ENCODE measurements at places on chromosomes 6 and 20.

- no peak for DNase-seq
Measured at GRCh38 chr6:107894809-107895396, 63.1 kb downstream of the SEC63 start.

DNA sequence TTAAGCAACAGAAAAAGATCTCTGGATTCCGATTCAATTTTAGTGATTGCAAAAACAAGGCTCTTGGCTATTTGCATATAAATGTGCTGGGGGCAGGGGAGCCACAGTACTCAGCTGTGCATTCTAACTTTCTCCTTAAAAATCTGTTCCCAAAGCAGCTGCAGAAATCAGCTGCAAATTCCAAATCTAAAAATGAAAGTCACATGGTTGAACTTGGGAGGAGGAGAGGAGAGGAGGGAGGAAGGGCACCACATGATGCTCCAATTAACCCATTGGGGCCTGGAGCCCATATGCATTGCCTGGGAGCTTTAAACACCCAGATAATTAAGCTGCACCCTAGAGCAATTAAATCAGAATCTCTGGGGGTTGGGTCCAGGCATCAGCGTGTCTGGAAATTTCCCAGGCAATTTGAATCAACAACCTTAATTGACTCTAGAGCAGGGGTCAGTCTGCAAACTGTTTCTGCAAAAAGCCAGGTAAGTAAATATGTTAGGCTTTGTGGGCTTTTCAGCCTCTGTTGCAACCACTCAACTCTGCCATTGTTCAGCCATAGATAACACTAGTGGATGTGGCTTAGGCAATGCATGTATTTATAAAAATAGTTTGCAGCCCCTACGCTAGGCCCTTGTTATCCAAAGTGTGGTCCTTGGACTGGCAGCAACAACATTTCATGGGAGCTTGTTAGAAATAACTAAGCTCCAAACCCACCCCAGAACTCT lies 508.1 kb downstream of the KIF16B start:
- DNase-seq: no peak

GRCh38 chr6:154292855-154293519 lies 63.6 kb downstream of the IPCEF1 start:
- DNase-seq: no peak

GRCh38 chr6:168029459-168030217 lies 32.2 kb downstream of the KIF25 start:
- no peak for DNase-seq

GRCh38 chr6:136173519-136174507 lies 76.3 kb downstream of the MTFR2 start:
- peak; percentile 17 for DNase-seq

- DNase-seq: peak; percentile 51
Measured at GRCh38 chr6:87407561-87407900, 241 bp upstream of the CFAP206 start.

- peak; percentile 49 for DNase-seq
Measured at GRCh38 chr20:62795023-62795761, 1.1 kb upstream of the MRGBP start.

GRCh38 chr6:31209137-31209536 lies 38.7 kb upstream of the POU5F1 start:
- DNase-seq: no peak

DNA sequence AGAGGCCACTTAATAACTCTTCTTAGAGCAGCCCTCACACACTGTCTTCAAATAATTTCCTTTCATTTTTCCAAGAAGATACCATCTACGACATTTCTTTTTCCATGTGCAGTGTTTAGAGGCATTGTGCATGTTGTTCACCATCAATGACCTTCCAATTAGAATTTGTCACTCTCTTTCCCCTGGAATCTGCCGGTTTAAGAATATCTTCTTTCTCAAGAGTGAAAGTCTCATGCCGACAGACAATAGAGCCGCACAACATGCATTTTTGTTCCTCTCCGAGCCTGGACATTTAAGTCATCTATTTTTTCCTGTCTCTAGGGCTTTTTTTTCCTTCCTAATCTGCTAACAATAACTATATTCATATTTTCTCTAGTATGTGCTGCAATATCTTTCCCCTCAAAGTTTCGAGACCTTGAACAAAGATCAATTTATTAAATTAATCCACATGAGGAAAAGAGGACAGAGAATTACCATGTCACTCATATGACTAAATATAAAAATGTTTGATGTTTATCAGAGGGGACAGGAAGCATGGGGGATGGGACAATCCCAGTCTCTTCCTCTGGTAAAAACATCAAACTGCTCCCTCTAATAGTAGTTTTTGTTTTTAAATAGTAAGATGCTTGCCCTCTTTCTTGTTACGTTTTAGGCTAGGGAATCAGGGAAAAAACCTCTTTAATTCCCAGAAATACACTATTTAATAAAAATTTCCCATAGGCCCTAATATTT lies 893.4 kb downstream of the C6orf118 start:
- DNase-seq: no peak

DNA sequence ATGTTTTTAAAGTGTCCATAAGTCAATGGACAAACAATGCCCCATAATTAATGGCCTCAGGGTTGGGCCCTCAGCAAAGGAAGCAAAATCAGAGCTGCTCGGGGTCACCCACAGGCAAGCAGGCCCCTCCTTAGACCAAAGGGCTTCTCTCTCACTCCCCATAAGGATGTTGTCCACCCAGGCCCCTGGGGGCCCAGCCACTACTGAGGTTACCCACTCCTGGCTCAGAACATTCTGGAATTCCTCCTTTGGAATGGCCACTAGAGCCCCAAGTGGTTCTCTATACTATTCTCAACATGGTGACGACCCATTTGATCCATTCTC lies 50.9 kb downstream of the BANF2 start:
- DNase-seq: no peak

GRCh38 chr6:165308926-165309731 lies at the start of gene C6orf118:
C6orf118 (minus strand) TSS chr6:165309605; CDS start chr6:165309586, 19 bp downstream.
- DNase-seq: no peak

DNA sequence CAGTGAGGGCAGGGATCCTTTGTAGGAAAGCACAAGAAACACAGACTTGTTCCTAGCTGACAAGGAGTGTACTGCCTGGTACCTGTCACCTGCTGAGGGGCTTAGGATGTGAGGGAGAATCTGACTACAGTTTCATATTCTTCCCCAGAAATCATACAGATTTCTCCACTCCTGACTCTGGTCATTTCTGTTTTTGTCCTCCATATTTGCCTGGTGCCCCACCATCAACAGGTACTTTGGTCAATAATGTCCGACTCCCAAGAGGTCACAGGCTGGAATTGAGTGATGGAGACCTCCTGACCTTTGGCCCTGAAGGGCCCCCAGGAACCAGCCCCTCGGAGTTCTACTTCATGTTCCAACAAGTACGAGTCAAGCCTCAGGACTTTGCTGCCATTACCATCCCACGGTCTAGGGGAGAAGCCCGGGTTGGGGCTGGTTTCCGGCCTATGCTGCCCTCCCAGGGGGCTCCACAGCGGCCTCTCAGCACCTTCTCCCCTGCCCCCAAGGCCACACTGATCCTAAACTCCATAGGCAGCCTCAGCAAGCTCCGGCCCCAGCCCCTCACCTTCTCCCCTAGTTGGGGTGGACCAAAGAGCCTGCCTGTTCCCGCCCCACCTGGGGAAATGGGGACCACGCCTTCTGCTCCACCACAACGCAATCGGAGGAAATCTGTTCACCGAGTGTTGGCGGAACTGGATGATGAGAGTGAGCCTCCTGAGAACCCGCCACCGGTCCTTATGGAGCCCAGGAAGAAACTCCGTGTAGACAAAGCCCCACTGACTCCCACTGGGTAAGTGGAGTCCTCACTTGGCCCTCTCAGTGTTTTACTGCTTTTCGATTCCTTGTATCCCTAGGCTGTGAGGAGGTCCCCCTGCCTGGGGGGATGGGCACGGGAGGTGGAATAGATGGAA lies 3.1 kb downstream of the TCF19 start:
- DNase-seq: peak; percentile 64

- no peak for DNase-seq
Measured at GRCh38 chr6:70549327-70549726, 17.4 kb upstream of the SDHAF4 start.

- no peak for DNase-seq
Measured at GRCh38 chr6:37860226-37860839, 40.8 kb downstream of the ZFAND3 start.

GRCh38 chr20:10356628-10357027 lies 77.4 kb downstream of the MKKS start:
- no peak for DNase-seq

DNA sequence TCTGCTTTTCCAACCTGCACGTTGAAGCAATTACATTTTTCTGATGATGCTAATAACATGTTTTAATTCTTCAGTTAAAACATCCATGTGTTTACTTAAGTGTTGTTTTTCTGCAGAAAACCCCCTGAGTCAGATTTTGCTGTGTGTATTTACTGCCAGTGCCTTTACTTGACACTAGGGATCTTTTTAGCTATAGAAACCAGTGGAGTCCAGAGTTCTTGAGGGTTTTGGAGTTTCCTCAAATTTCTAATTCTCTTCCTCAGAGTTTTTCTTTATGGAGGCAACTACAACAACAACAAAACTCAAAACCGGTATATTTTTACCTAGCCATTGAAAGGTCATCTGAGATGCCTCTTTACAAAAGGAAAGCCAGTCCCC lies 168.4 kb downstream of the JARID2 start:
- DNase-seq: no peak

GRCh38 chr20:9565910-9566550 lies 51.6 kb downstream of the LAMP5 start:
- no peak for DNase-seq

GRCh38 chr20:1373614-1374013 lies 19.2 kb downstream of the FKBP1A start:
- DNase-seq: no peak

GRCh38 chr6:15970517-15970916 lies 158.4 kb upstream of the MYLIP start:
- no peak for DNase-seq

DNA sequence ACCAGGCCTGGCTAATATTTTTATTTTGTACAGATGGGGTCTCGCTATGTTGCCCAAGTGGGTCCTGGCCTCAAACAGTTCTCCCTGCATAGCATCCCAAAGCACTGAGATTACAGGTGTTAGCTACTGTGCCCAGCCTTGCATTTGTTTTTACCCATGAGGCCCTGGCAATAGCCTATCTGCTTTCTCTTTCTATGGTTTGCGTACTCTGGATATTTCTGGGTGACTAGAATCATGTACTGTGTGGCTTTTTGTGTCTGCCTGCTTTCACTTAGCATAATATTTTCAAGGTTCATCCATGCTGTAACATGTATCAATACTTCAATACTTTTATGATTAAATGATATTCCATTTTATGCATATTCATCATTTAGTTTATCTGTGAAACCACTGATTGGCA lies 451.7 kb downstream of the GRIK2 start:
- DNase-seq: no peak

- no peak for DNase-seq
Measured at GRCh38 chr20:36277546-36277945, 28.6 kb upstream of the DLGAP4 start.

- no peak for DNase-seq
Measured at GRCh38 chr6:747028-747427, 54.1 kb upstream of the EXOC2 start.

DNA sequence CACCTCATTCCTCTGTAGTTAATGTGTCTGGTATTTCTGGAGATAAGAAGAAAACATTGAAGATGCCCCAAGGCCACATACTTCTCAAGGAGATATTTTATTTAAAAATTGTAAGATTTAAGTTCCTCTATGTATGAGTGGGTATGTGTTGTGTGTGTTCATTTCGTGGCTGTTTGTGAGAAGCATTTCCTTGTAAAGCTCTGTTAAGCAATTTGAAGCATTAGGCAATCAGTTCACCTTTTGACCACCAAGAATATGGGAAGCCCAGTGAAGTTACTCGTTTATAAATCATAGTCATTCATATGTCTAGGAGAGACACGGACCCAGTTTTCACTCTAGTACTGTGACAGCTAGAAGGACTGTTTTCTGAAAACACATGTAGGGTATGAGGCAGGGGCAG lies 717.6 kb upstream of the MAP3K7 start:
- no peak for DNase-seq

DNA sequence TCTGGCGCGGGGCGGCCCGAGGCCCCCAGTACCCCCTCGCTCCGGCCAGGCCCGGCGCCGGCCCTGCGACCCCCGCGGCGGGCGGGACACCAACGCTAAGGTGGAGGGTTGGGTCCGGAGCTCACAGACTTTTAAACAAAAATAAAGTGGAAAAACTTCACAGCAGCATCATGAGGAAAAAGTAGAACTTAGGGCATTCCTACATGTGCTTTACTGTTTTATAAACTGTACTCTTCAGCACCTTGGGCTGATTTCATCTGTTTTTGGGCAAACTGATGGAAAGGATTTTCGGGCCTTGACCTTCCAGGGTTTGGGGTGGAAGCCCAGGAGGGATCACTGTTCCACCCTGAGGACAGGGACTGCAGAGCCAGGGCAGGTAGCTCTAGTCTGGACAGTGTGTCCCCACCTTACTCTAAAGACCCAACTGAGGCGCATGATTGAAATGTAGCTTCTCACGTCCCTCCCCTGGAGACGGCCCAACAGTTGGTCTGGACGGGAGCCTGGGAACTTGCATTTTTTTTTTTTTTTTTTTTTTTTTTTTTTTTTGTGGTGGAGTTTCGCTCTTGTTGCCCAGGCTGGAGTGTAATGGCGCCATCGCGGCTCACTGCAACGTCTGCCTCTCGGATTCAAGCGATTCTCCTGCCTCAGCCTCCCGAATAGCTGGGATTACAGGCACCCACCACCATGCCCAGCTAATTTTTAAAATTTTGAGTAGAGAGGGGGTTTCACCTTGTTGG lies 740 bp downstream of the NELFCD start:
- no peak for DNase-seq

DNA sequence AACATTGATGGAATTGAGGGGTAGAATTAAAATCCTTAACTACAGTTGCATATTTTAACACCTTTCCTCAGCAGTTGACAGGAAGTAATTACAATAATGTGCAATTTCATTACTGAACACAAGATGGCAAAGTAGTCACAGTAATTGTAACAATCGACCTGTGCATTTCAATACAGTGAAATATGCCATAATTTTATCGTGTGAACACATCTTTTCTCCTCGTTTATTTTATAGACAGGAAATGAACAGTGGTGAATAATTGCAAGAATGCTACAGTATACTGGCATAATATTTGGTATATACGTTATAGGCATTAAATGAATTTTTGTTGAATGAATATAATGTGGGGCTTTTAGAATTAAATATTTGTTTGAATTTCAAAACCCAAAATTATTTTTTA lies 25.0 kb downstream of the CYB5R4 start:
- DNase-seq: no peak

GRCh38 chr20:22542427-22542826 lies 41.9 kb downstream of the FOXA2 start:
- no peak for DNase-seq

DNA sequence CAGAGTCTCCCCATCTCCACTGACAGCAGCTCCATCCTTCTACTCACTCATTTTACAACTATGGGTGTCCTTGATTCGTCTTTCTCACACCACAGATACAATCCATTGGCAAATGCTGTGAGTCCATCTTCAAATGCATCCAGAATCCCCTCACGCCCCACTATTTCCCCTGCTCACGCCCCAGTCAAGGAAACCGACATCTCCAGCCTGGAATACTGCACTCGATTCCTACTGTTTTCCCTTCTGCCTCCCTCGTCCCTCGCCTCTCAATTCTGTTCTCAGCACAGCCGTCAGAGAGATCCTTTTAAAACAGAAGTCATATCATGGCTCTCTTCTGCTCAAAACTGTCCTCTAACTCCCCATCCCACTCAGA lies 4.7 kb downstream of the HLA-B start:
- DNase-seq: no peak
